Psoas muscle (tissue), 8 donors: ENCODE measurements at places on chromosomes 11 and 22. TPM values are rescaled to one million over a fixed set of nuclear protein-coding genes. Genes with fewer than 3 reads are reported as not detected.

Gene CRYBB2
- not detected for total RNA-seq

Gene PKP3
- 0.15 TPM for total RNA-seq

Gene DERL3
- 4.4 TPM for total RNA-seq

Gene SLC36A4
- total RNA-seq = 4.3 TPM

Gene MIOX
- not detected for total RNA-seq

Gene NNMT
- 165 TPM for total RNA-seq
